ENCODE measurements at places on chromosomes 1 and 21.

- DNase-seq = peak; percentile 63
These were observed 13.9 kb downstream of the MEF2D start for GRCh38 chr1:156486421-156487344.

- no peak for DNase-seq
These were observed 5.2 kb upstream of the INPP5B start for GRCh38 chr1:37951783-37952624.

DNA sequence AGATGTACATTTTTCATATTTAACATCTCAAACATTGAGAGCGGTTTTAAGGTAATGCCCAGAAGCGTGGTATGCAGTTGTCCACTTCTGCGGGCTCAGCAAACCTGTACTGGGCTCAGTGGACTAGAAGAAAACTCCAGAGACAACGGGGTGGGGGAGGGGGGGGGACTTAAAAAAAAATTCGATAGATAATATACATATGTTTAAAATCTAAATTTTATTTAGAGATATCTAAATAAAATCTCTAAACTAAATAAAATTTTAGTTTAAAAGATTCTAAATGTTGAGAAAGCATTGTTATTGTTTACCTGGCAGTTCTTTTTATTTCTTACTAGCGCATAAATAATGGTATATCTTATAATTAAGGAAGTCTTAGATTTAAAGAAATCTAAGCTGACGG, 1.1 kb upstream of the IL12RB2 start:
- no peak for DNase-seq

DNA sequence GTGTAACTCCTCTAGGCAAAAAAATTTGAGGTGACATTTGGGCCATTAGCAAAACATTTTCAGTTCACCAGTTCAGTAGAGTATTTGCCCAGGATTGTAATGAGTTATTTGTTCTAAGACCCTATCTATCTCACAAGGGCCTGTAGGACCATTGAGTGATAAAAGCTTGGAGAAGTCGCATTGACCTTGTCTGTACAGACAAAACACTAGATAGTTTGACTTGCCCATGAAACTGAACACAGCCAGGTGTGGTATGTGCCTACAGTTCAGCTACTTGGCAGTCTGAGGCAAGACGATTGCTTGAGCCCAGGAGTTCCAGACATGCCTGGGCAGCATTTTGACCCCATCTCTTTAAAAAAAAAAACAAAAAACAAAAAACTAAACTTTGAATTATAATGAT, 3.1 kb downstream of the ATP5IF1 start:
- DNase-seq = no peak

GRCh38 chr1:240539769-240540414, 72.1 kb downstream of the GREM2 start:
- no peak for DNase-seq

DNA sequence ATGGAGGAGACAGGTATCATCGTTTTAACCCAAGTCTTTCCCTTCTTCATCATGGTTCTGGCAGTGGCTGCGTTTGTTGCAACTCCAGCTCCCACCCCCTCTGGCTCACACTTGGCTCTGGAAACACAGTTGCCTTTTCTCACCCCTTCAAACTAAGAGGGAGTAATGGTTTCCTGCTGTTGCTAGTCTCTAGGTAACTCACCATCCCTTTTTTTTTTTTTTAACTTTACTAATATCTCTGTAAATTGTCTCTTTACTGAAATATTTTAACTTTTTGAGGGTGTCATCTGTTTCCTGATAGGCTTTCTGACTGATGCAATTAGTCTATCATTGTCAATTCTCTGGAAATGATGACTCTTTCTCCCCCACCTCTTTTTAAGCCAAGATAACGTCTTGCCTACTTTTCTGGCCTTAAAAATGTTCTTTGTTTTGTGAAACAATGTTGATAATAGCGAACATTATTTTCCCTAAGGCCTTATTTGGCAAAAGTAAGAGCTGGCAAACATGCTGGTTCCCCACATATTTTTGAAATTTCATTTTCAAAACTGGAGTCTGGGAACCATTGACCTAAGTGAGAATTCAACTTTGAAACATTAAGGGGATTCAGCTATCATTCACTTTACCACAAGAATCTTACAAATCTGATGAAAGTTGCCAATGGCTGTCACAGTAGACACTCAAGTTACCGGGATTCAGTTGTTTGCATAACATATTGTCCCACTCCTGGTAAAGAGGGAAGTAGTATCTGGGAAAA, 85.3 kb downstream of the LEPR start:
- no peak for DNase-seq

- DNase-seq = no peak
These were observed 40.1 kb downstream of the BCAR3 start for GRCh38 chr1:93641527-93641926.

DNA sequence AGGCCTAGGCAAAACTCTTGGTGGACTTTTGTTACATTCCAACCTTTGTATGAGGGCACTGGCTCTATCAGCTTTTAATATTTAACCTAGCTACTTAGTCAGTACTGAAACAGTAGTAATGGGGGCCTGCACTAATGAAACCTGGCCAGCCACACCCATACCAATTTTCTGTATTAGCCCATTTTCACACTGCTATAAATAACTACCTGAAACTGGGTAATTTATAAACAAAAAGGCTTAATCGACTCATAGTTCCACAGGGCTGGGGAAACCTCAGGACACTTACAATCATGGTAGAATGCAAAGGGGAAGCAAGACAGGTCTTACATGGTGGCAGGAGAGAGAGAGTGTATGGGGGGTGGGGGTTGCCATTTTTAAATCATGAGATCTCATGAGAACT, 245.7 kb upstream of the RGS18 start:
- no peak for DNase-seq

GRCh38 chr21:14962217-14962616, 102.6 kb downstream of the NRIP1 start:
- no peak for DNase-seq

GRCh38 chr1:86583032-86583431, 36.2 kb downstream of the CLCA4 start:
- no peak for DNase-seq

DNA sequence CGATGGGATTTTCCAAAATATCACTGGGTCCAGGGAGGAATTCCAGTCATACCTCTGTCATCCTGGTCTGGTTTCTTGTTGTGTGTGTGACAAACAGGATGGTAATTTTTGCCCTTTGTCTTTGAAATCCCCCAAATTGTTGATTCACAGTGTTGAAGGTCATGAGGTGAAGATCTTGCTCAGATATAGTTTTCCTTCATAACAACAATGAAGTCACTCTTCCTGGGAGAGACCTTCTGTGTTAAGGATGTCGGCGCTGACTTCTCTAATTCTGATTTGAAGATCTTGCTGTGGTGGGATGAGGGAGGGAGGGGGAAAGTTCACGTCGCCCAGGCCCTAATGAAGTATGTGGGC, 32.2 kb upstream of the MPZL1 start:
- DNase-seq = no peak

DNA sequence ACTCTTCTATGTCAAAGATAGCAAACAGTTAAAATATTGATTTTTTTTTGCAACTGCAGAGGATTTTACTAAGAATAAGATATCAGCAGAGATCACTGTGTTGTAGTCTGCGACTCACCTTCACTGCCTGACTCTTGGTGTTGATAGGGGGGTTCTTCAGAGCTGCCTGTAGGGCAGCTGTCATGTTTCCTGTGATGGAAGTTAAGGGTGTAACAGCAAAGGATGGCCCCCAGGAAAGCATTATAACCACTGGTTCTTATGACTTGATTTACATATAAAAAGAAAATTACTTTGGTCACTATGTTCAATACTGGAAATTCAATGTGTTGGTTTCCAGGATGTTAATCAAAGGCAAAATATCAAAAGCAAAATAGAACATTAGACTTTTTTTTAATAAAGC, 2.6 kb downstream of the ARPC5 start:
- DNase-seq = no peak

DNA sequence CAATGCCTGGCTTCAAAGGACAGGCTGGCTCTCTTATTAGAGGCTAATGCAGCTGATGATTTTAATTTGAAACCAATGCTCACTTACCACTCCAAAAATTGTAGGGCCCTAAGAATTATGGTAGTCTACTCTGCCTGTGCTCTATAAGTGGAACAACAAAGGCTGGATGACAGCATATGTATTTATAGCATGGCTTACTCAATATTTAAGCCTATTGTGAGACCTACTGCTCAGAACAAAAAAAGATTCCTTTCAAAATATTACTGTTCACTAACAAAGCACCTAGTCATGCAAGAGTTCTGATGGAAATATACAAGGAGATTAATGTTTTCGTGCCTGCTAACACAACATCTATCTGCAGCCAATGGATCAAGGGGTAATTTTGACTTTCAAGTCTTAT, 73.8 kb upstream of the DUSP10 start:
- no peak for DNase-seq

GRCh38 chr1:76006234-76006633, 68.3 kb upstream of the ST6GALNAC3 start:
- no peak for DNase-seq

DNA sequence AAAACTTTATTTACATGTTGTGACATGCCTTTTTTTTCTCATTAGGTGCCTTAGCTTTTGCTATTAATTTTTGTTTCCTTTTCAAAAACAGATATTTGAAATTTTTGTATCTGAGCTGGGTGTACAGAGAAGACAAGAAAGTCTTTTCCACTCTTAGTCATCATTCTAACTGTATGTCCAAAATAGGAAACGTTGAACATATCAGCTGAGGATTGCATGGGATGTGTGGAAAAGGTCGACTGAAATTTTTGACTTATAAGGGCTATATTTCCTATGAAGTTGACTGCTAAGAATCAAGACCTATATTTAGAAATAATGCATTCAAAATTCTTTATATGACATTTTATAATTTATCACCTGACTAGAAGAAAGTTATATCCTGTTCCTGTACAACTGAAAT, 270.0 kb upstream of the ZRANB2 start:
- DNase-seq = no peak

- no peak for DNase-seq
These were observed 239.1 kb upstream of the SGIP1 start for GRCh38 chr1:66294707-66295370.

DNA sequence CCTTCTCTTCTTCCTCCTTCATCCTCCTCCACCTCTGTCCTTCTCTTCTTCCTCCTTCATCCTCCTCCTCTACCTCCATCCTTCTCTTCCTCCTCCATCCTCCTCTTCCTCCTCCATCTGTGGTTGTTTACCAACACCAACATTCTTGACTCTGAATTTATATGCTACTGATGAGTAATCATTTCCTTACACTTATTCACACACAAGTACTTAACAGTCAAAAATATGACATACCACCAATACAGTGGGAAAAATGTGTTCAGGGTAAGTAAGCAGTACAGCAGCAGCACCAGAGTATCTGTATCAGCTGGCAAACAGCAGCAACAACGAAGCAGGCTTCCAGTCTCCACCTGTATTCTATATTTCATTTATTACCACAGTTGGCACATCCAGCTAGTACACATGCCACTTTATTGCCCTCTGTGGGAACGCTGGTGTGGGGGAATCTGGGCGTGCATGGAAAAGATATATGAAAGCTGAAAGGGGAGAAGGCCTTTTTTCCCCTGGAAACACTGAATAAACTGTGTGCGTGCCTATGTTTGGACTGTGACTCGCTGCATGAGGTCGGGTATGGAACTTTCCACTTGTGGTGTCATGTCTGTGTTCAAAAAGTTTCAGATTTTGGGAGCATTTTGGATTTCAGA, 16.0 kb downstream of the ADSS2 start:
- DNase-seq = no peak

DNA sequence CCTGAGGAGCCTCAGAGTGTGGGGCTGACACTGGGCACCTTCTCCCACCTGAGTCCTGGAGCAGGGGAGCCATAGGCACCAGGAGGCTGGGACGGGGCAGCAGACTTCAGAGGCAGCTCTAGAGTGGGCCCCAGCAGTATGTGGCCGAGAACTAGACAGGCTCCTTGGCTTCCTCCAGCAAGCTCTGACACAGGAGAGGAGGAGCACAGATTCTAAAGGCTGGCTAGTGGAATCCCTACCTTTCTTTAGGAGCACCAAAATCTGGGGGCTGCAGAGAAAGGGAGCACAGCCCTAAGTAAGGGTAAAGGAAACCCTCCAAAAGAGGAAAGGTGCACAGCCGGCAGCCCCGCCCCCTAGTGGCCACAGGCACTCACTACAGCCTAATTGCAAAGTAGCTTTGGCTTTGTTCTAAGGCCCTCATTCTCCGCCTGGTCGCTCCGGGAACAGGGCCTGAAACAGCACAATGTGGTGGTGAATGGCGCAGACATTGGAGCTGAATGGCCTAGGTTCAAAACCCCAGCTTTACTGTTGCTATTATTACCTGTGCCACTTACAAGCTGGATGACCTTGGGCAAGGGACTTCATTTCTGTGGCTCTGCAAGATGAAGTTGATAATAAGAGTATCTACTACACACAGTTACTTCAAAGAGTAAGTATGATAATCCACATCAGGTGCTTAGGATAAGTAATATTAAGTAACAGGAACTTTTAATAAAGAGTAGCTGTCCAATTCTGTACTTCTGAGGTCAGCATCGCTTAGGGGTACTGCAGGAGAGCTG, 8.8 kb upstream of the GUCA2A start:
- peak; percentile 65 for DNase-seq

DNA sequence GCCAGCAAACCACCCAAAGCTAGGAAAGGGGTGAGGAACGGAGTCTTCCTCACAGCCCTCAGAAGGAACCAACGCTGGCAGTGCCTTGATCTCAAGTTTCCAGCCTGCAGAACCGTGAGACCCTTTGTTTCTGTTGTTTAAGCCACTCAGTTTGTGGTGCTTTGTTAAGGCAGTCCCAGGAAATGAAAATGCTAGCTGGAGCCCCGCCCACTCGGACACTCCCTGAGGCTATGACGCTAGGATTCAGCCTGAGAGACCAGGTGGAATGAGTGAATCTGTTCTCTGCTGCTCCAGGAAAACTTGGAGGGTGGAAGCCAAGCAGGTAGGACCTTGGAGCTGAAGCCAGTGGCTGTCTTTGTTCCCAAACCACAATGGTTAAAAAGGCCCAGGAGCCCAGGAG, 196.5 kb upstream of the POU3F1 start:
- DNase-seq = no peak

GRCh38 chr1:158353303-158354075, at the start of gene CD1E:
Gene CD1E (plus strand): TSS chr1:158353894. CDS start chr1:158353989, 95 bp downstream.
- DNase-seq = no peak

DNA sequence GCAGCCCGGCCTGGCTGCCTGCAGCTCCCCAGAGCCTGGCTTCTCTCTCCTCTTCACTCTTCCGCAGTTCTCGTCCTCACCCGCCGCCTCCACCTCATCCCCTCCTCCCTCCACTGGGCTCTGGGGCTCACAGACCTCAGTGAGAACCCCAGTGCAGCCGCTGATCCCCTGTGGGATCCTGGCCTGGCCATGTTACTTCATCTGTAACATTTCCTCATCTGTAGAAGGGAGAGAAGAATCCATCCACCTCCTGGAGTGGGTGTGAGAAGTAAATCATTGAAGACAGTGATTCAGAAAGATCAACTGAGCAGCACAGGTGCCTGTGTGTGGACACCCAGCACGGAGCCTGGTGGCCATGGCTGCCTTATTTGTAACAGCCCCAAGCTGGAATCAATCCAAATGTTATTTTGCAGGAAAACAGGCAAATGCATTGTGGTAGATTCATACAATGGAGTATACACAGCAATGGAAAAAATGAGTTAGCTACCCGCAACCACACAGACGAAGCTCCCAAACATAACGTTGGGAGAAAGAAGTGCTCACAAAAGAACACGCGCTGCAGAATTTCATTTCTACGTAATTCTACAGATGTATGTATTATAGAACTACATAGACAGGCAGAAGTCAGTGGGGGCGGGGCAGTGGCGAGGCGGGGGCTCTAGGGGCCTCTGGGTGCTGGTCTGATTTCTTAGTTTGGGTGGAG, 8.7 kb downstream of the LAPTM5 start:
- DNase-seq = no peak

GRCh38 chr1:222404710-222405109, 143.2 kb downstream of the HHIPL2 start:
- DNase-seq = no peak
